ENCODE measurements at places on chromosomes 5 and 9.
A peak's percentile ranks its signal among the peaks of the same experiment; 100 is the strongest.

GRCh38 chr9:4324513-4324912 lies 24.6 kb upstream of the GLIS3 start:
- DNase-seq = no peak

GRCh38 chr5:44389090-44389822 lies at the start of gene FGF10:
FGF10 (minus strand) TSS chr5:44389420; CDS start chr5:44388682, 738 bp downstream.
- DNase-seq = no peak

DNA sequence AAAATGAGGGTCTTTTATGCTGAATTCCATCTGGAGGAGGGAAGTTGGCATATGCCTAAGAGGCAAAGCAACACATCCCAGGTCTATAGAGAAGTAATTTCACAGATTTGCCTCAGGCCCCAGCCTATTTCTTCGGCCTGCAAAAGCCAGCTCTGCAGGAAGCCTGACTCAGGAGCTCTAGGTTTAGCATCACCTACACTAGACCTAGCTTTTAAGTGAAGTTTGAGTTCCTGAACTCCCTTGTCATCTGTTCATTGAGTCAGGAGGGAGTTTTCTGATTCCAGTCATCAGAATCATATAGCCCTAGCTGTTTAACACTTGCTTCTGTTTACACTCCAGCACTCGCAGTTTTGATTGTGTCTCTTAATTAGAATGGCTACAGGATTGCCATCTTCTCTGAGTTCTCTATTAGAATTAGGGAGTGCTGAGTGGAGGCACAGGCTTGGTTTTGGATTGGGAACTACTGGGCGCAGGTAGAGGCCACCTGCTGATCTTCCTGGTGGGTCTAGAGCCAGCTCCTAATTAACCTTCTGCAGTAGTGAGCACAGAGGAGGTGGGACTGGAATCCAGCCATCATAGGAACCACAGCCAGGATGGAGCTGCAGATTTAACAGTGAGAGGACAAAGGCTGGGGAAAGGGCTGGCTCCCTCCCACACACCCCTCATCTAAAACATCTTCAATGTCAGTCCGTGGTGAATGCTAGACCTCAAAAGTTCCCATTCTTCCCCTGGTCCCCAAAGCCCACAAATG lies 179.5 kb downstream of the TRIO start:
- DNase-seq = no peak

DNA sequence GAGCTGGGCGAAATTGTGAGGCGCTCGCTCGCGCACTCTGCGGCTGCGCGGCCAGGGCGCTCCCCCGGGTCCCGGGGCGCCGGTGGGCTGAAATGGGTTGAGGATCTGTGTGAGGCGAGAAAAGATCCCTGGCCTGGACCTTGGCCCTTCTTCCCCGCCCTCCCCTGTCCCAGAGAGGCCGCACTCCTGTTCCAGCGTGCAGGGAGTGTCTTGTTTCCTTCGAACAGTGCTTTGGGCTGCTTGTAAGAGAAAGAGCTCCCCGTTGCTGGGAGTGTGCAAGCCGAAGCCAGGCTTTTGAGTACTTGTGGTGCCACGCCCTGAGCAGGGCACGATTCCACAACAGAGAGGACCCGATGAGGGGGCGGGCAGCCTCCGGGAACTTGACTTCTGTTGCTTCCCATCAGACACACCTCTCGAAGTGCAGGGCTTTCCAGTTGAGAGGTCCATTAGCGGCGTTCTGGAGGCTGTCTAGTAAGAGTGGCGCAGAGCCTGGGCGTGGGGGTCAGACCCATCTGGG lies 535 bp downstream of the DOLPP1 start:
- DNase-seq = no peak

DNA sequence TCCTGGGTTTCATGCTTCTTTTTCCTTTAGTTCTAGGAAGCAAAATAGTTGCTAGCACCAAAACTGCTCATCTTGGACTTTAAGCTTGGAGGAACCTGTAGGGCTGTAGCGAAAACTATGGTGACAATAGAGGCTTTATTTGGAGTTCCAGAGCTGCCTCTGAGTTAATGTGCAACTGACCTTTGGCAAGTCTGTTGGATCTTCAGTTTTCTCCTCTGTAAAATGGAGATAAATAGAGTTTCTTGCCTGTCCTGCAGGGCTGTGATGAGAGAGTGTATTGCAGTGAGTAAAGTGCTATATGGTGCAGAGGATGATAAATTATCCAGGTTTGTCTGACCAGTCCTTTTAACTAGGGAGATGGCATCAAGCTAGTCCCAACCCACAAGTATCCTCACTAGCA lies 417.0 kb downstream of the MAN2A1 start:
- DNase-seq = no peak

- no peak for DNase-seq
Measured at GRCh38 chr5:62698756-62699155, 120.1 kb downstream of the LRRC70 start.

- peak; percentile 84 for DNase-seq
Measured at GRCh38 chr9:130107234-130107861, 53.6 kb downstream of the GPR107 start.

DNA sequence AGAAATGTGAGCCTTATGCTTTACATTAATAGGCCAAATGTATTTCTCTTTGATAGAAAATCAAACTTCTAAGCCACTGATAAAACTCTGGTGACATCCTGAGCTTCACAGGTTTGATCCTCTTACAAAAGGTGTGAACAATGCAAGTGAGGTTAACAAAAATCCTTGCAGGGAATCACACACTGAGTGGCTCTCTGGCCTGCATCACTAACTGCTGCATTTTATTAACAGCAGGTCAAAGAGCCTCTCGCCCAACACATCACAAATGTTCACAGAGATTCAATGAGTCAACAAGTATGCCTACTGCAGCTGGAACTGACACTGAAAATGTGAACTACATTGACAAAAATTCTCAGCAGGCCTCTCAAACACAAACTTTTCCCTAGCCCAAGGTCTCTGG lies 122.3 kb downstream of the SEMA5A start:
- no peak for DNase-seq

GRCh38 chr9:21314152-21314551 lies 9.0 kb upstream of the IFNA5 start:
- DNase-seq = no peak

GRCh38 chr5:6570530-6570929 lies 62.3 kb downstream of the NSUN2 start:
- no peak for DNase-seq

GRCh38 chr5:4857761-4858160 lies 282.4 kb upstream of the ADAMTS16 start:
- DNase-seq = no peak

DNA sequence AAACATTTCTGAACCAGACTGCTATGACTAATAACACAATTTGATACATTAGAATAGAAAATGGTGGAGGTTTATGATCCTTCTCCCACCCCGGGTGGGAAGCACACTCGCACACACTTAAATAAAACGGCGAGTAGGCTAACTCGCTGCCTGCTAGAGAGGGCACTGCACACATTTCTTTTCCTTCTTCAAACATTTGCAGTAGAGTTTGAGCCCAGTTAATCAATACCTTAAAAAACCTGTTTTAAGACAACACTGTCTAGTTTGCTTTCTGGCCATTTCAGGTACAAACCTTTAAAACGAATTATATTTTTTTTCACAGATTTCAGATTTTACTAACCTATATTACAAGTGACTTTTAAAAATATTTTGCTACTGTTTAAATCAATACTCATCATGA lies 63.5 kb downstream of the EFNA5 start:
- DNase-seq = no peak

DNA sequence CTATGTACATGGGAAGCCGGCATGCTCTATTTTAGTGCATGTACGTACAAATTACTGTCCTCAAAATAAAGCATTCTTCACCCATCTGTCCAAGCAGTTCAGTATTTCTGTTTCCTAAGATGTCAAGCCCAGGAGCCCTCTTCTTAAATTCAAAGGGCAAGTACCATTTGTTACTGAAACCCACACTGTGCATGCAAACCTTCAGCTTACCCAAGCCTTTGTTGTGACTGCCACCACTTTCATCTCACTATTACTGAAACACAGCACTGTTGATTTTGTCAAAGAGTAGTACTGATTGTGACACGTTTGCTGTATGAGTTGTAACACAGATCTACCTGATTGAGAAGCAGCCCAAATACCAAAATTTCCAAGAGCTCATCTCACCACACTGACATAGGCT lies 390.4 kb upstream of the IZUMO3 start:
- no peak for DNase-seq

DNA sequence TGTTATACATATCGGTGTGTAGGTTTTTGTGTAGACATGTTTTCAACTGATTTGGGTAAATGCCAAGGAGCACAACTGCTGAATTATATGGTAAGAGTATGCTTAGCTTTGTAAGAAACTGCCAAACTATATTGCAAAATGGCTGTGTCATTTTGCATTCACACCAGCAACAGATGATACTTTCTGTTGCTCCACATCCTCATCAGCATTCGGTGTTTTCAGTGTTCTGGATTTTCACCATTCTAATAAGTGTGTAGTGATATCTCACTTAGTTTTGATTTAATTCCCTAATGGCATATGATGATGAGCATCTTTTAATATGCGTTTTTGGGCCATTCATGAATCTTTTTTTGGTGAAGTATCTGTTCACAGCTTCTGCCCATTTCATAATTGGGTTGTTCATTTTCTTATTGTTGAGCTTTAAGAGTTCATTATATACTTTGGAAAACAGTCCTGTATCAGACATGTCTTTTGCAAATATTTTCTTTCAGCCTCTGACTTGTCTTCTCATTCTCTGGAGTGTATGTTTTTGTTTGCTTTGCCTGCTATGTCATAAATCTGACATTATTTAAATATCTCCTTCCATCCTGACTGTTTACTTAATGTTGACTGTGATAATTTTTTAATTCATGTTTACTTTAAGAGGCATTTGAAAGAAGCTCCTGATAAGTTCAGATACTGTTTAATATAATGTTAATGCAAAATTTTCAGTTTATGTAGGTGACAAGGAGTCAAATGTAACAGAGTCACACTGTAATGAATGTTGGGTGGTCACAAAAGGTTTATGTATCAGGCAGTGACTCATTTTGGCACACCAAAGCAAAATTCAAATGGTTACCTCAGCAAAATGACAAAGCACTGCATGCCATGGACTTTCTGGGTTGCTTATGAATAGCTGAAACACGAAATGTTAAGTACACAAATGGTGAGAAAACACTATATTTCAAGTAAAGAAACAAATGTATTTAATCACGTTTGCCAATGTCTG lies 181.1 kb upstream of the DAB2 start:
- no peak for DNase-seq

DNA sequence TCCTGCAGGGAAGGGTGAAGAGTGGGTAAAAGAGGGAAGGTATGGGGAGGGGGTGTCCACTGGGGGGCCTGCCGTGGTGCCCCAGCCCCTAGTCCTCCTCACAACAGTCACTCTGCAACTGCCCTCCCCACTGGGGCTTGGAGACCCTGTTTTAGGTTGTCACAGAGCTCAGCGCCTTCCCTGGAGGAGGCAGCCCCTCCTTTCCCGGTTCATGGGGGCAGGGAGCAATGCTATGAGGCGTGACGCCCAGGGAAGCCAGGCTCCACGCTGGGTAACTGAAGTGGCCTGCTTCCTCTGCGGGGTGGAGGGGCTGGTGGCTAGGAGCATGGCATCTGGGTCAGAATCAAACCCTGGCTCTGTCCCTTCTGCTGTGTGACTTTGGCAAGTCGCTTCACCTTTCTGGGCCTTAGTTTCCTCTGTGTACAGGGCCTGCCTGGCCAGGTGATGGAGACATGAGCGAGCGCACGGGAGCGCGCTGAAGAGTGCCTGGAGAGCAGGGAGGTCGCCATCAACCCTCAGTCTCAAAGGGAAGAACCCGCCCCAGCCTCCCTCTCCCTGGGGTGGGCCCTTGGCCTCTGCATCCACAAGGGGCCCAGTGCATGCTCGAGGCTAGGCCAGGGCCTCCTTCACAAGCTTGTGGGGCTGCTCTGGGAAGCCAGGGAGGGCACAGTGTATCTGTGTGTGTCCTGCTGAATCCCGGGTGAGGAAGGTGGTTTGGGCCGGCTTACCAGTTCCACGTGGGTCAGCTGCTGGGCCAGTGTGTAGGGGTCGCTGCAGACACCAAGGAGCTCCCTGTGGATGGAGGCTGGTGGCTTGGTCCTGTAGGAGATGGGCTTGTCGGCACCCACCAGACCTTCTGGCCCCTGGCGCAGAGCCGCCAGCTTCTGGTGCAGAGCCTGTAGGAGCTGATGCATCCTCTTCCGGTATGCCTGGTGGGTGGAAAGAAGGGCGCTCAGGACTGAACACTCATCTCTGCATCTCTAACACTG lies 56.4 kb upstream of the RNF130 start:
- no peak for DNase-seq

- DNase-seq = no peak
Measured at GRCh38 chr9:23887781-23888180, 61.7 kb upstream of the ELAVL2 start.

DNA sequence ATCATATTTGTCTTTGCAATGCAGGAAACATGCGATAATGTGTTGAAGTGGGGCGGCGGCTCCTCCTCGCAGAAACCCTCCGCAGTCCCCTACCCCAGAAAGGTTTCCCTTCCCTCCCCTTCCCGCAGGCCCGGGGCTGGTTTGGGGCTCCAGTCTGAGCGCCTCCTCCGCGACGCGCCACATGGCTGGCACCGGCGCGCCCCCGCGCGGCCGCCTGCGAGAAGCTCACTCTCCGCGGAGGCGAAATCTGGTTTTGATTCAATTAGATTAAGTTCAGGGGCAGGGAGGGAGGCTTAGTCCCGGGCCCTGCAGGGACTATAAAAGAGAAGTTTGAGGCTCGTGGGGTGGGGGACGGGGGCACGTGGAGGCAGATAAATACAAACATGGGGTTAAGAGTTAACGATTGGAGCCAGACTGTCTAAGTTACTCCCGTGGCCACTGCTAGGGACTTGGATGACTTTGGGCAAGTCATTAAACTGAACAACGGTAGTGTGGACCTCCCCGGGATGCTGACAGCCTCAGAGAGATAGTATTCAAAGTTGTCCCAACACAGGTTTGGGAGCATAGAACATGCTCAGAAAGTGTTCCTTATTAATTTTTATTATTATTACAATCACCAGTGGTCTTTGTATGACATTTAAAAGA lies 69.4 kb downstream of the MSX2 start:
- peak; percentile 31 for DNase-seq

- no peak for DNase-seq
Measured at GRCh38 chr5:489689-490080, 34.6 kb downstream of the SLC9A3 start.

- DNase-seq = no peak
Measured at GRCh38 chr5:170986598-170986997, 124.8 kb downstream of the RANBP17 start.

DNA sequence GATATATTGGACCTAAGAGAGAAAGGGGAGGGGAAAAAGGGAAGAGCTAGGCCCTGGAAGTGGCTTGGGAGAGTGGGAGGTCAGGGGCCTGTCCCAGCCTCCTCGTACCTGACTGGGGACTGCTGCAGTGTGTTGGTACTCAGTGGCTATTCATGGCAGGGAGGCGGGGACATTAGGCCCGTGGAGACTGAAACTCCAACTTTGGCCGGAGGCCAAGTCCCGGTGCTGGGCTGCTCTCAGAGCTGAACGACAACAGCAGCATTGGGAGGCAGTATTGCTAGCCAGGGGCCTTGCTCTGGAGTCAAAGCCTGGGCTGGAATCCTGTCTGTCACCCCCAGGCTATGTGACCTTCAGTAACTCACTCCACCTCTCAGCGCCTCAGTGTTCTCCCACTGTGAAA lies 37.8 kb downstream of the NEURL1B start:
- no peak for DNase-seq

- no peak for DNase-seq
Measured at GRCh38 chr9:18791074-18791473, 241.9 kb downstream of the SAXO1 start.

- no peak for DNase-seq
Measured at GRCh38 chr5:160792281-160792680, 59.7 kb downstream of the ATP10B start.

Data from stimulated activated CD4-positive, alpha-beta T cell treated with anti-CD3 and anti-CD28 coated beads, Interleukin-12 subunit alpha, Interleukin-12 subunit beta, amount 100 ng/mL, for 48 hours (primary cell).